ENCODE measurements at places on chromosomes 2 and 18.

DNA sequence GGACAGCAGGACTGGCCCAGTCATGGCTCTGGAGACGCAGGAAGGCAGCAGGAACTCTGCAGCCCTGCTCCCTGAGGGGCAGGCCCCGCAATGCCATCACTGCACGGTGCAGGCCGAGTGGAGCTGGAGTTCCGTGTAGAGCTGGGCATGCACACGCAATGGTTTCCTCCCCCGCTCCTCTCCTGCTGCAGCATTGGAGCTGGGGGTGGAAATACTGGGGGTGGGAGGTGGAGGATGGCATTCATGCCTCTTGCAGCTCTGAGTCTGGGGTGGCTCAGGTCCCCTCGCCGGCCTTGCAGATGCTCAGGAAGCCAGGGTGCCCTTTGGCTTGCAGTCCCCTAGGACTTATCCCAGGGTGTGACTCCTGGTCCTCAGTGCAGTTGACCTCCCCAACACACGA, 78.3 kb upstream of the ASB18 start:
- DNase-seq, result no peak

GRCh38 chr2:226357816-226358215, 441.8 kb downstream of the IRS1 start:
- DNase-seq, result no peak

DNA sequence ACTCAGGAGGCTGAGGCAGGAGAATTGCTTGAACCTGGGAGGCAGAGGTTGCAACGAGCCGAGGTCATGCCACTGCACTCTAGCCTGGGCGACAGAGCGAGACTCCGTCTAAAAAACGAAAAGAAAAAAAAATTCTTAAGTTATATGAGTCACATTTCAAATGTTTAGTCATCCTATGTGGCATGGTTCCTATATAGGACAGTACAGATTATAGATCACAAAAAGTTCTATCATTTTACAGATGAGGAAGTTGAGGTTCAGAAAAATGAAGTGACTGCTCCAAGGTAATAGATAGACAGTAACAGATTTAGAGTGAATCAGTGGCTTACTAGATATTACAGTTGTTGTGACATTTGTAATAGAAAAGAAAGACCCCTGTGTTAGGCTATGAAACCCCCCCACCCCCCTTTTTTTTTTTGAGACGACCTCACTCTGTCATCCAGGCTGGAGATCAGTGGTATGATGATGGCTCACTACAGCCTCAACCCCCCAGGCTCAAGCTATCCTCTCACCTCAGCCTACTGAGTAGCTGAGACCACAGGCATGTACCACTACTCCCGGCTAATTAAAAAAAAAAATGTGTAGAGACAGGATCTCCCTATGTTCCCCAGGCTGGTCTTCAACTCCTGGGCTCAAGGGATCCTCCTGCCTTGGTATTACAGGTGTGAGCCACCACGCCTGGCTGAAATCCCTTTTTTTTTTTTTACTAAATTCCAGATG, 22.7 kb downstream of the PTPN4 start:
- no peak for DNase-seq

GRCh38 chr2:239600650-239601049, 199.8 kb upstream of the HDAC4 start:
- DNase-seq, result no peak
